ENCODE measurements at places on chromosomes 11 and 22. TPM values are rescaled to one million over a fixed set of nuclear protein-coding genes. Genes with fewer than 3 reads are reported as not detected.

Gene SAA1
- total RNA-seq, result not detected

Gene TIRAP
- total RNA-seq, result 16.7 TPM

Gene FAM180B
- total RNA-seq, result not detected

Gene BAIAP2L2
- total RNA-seq, result 1.1 TPM

Gene APOBEC3G
- 73.3 TPM for total RNA-seq

Gene SYT13
- total RNA-seq, result not detected

Gene NRXN2
- total RNA-seq, result 0.20 TPM

Gene INPP5J
- not detected for total RNA-seq

Gene AIP
- total RNA-seq, result 145 TPM

Gene MMP10
- total RNA-seq, result 0.50 TPM

Gene HMOX1
- 0.25 TPM for total RNA-seq

Gene CRY2
- total RNA-seq, result 28.4 TPM

Gene PTDSS2
- 23.6 TPM for total RNA-seq

Gene CSRP3
- total RNA-seq, result not detected

Gene IFITM10
- total RNA-seq, result 0.68 TPM

Gene LRRC32
- total RNA-seq, result 2.7 TPM

Gene EIF3M
- 281 TPM for total RNA-seq

Gene PRG3
- total RNA-seq, result not detected

Gene WBP2NL
- total RNA-seq, result 1.9 TPM

Gene LUZP2
- total RNA-seq, result not detected

Gene LDHAL6A
- 0.22 TPM for total RNA-seq

Gene MS4A6E
- not detected for total RNA-seq

Gene RIMBP3C
- 0.89 TPM for total RNA-seq

Gene TMPRSS13
- total RNA-seq, result 2.0 TPM

Gene P2RY2
- total RNA-seq, result not detected

Gene OR51B2
- total RNA-seq, result not detected

Gene GGT5
- total RNA-seq, result not detected

Gene IRF7
- 70.2 TPM for total RNA-seq

Gene COMT
- total RNA-seq, result 66.3 TPM

Gene SCGB1D2
- total RNA-seq, result not detected

Gene PLAAT4
- total RNA-seq, result 136 TPM

Gene SLC37A2
- 0.50 TPM for total RNA-seq

Gene MS4A4A
- total RNA-seq, result not detected

Gene GTSE1
- 64.7 TPM for total RNA-seq

Gene FAM83F
- total RNA-seq, result 0.08 TPM

Gene NLRP14
- total RNA-seq, result 0.05 TPM

Gene MPPED2
- not detected for total RNA-seq

Gene MISFA
- total RNA-seq, result 0.66 TPM

Gene DPP3
- 62.5 TPM for total RNA-seq

Gene KRTAP5-9
- total RNA-seq, result not detected

Gene C11orf86
- not detected for total RNA-seq

Gene SERHL2
- 0.45 TPM for total RNA-seq

Gene RASL10A
- 1.2 TPM for total RNA-seq

Gene MN1
- 0.18 TPM for total RNA-seq

Measured in activated naive CD4-positive, alpha-beta T cell treated with anti-CD3 and anti-CD28 coated beads, Interleukin-2, amount 10 ng/mL, durations not matched to agents 5 hours and 36 hours (primary cell).